Smooth muscle cell of the brain vasculature (primary cell): ENCODE measurements at places on chromosomes 3 and 15.

- no peak for DNase-seq
These were observed 42.3 kb downstream of the SLC12A1 start for GRCh38 chr15:48248414-48248813.

DNA sequence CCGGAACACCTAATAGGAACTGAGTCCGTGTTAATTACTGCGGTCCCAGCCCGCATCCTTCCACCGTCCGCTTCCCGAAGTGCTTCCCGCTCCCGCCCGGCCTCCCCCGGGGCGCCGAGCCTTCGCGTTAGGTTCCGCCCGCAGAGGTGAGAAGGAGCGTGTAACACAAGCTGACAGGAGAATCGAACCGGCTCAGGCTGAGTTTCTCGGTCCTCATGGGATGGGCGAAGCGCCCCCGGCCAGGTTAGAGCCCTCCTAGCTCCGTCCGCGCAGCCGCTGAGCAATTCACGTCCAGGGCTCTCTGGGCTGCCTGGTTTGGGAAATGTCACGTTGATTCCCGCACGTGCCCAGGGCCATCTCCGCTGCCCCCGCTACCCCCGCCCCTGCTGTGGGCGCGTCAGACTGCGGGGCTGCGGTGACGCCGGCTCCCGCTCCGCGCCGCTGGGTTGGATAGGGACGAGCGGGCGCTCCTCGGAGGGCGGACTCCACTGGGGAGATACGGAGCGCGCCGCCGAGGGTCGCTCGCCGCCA is 954 bp downstream of the CLDN11 start:
- no peak for DNase-seq

DNA sequence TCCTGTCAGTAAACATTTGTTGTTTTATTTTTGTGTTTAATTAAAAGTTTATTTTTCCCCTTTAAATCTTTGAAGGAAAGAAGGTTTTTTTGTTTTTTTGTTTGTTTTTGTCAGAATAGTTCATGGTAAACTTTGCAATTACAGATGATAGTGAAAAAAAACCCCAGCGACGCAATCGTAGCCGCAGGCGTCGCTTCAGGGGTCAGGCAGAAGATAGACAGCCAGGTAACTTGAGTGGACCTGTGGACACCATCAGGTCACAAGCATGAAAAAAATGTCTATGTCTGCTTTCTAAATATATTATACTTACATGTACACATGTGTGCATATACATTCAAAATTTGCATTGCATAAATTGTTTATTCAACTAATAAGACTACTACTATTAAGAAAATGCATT is 18.6 kb downstream of the DNAJC19 start:
- no peak for DNase-seq

- DNase-seq, result no peak
These were observed 356.0 kb upstream of the LMCD1 start for GRCh38 chr3:8145661-8146060.

GRCh38 chr3:23873941-23874340 is 42.8 kb downstream of the NKIRAS1 start:
- no peak for DNase-seq

DNA sequence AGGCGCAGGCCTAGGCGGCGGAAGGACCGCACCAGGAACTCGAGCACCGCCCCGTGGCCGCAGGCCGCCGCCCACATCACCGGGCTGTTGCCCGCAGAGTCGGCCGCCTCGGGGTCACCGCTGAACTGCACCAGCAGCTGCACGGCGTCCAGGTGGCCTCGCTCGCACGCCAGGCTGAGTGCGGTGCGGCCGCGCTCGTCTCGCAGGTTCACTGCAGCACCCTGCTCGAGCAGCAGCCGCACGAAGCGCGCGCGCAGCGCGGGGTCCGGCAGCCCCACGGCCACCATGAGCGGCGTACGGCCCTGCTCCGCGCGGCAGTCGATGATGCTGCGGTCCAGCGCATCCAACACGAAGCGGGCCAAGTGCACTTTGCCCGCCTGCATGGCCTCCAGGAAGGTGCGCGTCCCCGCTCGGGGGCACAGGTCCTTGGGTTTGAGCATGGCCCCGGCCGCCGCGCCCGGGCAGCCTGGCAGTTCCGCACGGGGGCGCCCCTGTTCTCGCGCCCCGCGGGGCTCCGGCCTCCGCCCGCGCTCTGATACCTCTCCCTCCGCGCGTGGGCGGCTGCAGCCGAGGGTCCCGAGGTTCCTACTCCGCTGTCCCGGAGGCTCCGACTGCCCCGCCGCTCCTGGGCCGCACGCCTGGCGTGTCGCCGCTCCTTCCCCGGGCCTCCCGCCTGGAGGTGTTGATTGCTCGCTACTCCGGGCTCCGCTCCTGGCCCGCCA is 556 bp downstream of the ANKRD63 start:
- DNase-seq, result no peak

DNA sequence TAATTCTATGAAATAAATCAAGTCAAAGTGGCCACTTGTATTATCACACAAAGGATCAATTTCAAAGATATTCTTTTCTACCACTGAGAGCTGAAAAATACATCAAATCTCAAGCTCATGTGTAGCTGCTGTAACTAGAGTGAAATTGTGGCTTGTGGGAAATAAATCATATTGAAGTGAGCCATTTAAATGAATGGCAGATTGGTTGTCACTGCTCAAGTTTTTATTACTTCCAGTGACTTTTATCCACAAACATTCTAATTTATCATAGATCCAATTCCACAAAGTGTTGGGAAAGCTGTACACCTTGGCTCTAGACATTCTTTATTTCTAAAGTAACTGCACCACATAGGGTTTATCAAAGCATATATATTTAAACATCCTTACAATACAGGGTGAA is 285.4 kb downstream of the CNTN3 start:
- no peak for DNase-seq
